ENCODE measurements at places on chromosomes 3 and 15. TPM values are rescaled to one million over a fixed set of nuclear protein-coding genes. Genes with fewer than 3 reads are reported as not detected.

GOLGA8T gene
- 0.22 TPM for total RNA-seq

GRCh38 chr3:175304404-175304803 lies 445.3 kb downstream of the NAALADL2 start:
- no peaks in the 10 kb centered on the region for H3K4me1 ChIP-seq
- H3K4me3 ChIP-seq, result no peak overlapping the region
- DNase-seq, result no peak
- no peak overlapping the region for H3K27ac ChIP-seq
- no peaks in the 10 kb centered on the region for H3K27me3 ChIP-seq
- no peaks in the 10 kb centered on the region for H3K36me3 ChIP-seq

- no peaks in the 10 kb centered on the region for H3K36me3 ChIP-seq
- H3K4me3 ChIP-seq, result no peak overlapping the region
- no peak overlapping the region for H3K27ac ChIP-seq
- H3K4me1 ChIP-seq, result no peaks in the 10 kb centered on the region
Observed at GRCh38 chr15:78637776-78638435, 3.1 kb downstream of the CHRNB4 start.

GRCh38 chr15:101498717-101499480 lies 9.4 kb upstream of the PCSK6 start:
- no peak overlapping the region for H3K4me3 ChIP-seq
- H3K4me1 ChIP-seq, result no peaks in the 10 kb centered on the region
- no peaks in the 10 kb centered on the region for H3K36me3 ChIP-seq

PPP1R14D gene
- not detected for total RNA-seq
